ENCODE measurements at places on chromosomes 3 and 15.

DNA sequence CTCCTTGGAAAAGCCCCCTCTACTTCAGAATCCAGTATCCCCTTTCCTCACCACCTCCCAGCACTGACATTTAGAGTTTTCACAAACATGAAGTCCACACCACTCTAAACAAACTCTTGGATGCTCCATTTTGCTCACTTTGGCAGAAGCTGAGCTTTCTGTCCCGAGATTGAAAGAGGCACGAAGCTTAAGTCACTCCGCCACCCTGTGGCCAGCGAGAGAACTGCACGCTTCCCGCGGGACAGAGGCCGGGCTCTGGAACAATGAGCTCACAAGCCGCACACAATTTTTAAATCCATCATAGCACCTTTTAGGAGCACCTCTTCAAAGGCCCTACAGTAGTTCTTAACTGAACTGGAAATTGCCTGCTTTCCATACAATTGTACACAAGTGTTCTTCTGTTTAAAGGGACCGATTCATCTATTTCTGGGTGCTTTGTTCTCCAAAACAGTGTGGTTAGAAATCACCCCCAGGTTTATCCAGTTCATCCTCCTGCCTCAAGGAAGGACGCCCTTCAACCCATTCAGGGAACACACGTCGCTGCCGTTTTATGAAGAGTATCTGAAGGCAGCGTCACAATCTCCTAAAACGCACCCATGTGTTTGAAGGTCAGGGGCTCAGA, 226.1 kb downstream of the VPS13C start:
- peak; percentile 83 for DNase-seq

- no peak for DNase-seq
Observed at GRCh38 chr15:95329362-95329761, 1001.1 kb upstream of the NR2F2 start.

DNA sequence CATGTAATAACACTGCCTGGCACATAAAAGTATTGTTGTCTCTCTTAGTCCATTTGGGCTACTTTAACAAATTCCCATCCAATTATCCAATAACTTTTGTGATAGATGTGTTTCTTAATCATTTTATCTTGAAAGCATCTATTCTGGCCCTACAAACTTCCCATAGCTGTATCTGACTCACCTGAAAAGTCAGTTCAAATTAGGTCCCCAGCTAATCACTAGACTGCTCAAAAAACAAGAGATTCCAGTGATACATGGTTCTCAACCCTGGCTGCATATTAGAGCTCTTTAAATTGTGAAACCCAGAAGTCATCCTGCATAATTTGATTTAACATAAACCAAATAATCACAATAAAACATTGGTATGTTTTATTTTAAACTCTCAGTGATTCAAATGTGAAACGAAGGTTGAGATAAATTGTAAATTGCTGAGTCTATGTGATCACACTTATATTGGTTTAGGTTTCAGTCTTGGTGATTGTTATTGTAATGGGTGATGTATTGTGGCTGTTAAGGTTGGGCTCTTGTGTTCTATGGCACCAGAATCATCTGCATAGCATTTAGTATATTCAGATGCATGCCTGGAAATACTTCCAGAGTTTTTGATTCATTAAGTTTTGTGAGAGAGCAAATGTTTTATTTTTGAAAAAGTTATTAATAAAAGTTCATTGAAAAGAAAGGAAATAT, 268.9 kb upstream of the KCNMB2 start:
- DNase-seq = no peak

DNA sequence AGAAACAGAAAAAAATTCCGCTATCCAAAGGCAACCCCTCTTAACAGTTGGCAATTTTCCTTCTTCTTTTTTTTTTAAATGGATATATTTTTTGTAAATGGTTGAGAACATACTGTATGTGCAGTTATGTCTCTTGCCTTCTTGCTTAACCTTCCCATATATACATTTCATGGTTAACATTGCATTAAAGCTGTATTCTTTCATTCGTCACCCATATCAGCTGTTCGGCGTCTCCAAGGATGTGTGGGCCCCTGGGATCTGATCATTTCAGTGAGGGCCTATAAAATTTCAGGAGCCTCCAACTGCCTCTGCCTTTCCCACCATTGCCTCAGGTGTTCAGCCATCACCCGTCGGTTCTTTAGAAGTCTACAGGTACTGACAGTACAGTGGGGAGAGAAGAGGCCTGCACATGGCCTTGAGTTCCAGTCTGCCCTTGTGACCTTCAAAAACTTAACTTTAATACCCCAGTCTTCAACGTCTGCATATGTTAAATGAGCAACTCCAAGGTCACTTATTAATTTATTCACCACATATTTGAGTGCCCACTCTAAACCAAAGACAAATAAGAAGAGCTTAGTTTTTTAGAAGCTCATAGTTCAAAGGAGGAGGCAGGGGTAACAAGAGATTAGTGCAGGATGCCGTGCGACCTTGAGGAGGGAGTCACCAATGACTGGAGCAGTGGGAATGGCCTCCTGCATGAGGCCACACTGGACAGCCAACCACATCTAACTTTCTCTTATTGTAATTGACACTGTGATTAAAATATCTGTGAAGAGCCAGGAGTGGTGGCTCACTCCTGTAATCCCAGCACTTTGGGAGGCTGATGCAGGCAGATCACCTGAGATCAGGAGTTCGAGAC, 6.9 kb downstream of the ST6GAL1 start:
- no peak for DNase-seq

DNA sequence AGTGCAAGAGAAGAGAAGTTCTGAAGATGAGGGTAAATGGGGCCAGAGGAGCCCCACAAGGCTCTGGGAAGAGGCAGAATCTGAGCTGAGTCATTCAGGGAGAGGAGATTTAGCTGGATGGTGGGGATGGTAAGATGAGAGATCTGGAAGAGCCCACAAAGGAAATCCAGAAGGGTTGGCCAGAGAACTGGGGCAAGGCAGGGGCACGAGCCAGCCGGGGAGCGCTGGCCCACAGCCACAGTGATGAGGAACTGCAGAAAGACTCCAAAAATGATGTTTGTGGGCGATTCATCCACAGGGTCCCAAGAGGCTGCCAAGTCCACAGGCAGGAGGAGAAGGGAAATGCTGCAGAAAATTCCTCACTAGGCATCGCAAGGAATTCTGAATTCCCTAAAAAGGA, 75.9 kb upstream of the ATP2B2 start:
- no peak for DNase-seq

Measured in left lobe of liver (tissue), 2 donors.